NCI-H1092 (cell line): ENCODE measurements at places on chromosomes 7 and 10.

- DNase-seq, result no peak
Observed at GRCh38 chr10:50648089-50648934, 24.6 kb upstream of the SGMS1 start.

DNA sequence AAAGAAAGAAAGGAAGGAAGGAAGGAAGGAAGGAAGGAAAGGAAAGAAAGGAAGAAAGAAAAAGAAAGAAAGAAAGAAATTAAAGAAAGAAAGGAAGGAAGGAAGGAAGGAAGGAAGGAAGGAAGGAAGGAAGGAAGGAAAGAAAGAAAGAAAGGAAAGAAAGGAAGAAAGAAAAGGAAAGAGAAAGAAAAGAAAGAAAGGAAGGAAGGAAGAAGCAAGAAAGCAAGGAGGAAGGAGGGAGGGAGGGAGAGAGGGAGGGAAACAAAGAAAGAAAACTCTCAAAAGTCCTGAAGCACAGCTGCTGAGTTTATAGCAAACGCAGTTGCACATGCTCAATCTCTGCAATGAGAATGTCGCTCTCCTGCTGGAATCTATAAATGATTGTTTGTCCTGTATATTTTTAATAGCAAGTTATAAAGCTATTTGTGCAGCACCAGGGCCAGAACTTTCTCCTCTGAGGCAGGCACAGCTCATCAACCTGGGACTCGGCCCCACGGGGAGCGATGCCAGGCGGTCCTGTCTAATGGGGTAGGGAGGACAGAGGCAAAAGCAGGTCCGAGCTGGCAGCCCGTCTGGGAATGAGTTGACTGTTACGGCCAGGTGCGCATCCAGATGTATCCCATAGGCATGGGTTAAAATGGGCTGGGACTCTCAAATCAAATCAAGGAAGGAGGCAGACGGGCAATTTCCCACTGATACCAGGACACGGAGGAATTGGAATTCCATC is 118.0 kb upstream of the PFKP start:
- no peak for DNase-seq

- DNase-seq, result no peak
Observed at GRCh38 chr10:124482236-124482800, 20.7 kb downstream of the LHPP start.

GRCh38 chr10:60490013-60490412 is 100.3 kb upstream of the ANK3 start:
- no peak for DNase-seq

GRCh38 chr10:48599830-48600134 is 5.1 kb downstream of the ARHGAP22 start:
- no peak for DNase-seq

- DNase-seq, result no peak
Observed at GRCh38 chr10:79165070-79165778, 96.5 kb downstream of the ZMIZ1 start.

DNA sequence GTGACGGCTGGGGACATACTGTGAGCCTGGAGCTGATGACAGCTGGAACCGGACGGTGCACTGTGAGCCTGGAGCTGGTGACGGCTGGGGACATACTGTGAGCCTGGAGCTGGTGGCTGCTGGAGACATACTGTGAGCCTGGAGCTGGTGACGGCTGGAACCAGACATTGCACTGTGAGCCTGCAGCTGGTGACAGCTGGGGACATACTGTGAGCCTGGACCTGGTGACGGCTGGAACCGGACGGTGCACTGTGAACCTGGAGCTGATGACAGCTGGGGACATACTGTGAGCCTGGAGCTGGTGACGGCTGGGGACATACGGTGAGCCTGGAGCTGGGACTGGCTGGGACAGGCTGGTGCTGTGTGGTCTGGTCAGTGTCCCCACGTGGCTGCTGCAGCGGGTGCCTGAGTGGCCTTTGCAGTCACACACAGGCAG is 47.9 kb downstream of the PTPRN2 start:
- DNase-seq, result no peak

DNA sequence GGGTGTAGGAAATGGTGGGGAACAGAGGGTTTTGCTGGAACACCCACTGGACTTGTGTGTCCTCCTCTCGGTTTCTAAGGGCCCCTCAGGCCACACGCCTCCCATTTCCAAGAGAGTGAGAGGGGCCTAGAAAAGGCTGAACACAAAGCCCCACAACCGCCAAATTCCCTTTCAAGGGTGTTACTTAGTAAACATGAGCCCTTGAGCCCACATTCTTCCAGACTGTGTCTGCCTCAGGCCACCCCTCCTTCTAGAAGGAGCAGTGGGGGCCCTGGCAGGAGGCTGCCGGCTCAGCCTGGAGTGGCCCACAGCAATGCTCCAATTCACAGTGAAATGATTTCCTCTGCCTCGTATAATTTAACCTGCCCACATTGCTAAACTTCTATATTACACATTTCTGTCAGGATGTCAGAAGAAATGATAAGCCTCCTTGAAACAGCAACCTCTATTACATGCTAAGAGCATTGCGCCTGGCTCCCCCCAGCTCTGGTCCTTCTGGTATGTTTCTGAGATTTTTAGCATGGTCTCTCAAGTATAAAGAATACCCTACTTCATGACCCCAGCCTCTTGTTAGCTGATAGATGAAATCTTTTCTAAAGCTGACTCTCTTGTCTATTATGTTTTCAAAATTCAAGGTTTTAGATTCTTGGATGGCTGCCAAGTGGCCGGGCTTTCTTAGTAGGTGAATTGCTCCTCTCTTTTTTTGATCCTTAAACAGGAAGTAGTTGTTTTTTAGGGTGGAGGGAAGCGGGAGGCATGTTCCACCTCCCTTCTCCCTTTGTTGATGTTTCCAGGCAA is 673.9 kb upstream of the GALNT17 start:
- DNase-seq, result no peak
